Activated T-cell treated with anti-CD3 and anti-CD28 coated beads for 1 hour (primary cell): ENCODE measurements at places on chromosomes 5 and 9.
A peak's percentile ranks its signal among the peaks of the same experiment; 100 is the strongest.

DNA sequence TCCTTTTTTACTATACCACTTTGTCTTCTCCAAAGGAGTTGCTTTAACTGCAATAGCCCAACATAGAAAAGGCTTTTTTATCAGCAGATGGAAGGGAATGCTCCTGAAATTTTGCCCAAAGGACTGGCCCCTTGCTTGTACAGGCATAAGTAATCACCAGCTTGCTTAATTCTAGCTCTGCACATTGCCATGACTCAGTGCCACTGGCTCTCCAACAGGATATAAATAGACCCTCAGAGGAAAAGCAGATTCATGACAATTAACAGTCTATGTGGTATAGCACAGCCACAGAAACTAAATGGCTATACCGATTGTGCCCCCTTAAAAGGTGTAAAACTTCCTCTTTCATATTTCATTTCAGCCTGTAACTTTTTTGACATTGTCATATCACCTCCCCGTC lies 227.0 kb downstream of the ZNF608 start:
- DNase-seq, result no peak

- no peak for DNase-seq
Measured at GRCh38 chr9:117265253-117265652, 149.6 kb downstream of the ASTN2 start.

DNA sequence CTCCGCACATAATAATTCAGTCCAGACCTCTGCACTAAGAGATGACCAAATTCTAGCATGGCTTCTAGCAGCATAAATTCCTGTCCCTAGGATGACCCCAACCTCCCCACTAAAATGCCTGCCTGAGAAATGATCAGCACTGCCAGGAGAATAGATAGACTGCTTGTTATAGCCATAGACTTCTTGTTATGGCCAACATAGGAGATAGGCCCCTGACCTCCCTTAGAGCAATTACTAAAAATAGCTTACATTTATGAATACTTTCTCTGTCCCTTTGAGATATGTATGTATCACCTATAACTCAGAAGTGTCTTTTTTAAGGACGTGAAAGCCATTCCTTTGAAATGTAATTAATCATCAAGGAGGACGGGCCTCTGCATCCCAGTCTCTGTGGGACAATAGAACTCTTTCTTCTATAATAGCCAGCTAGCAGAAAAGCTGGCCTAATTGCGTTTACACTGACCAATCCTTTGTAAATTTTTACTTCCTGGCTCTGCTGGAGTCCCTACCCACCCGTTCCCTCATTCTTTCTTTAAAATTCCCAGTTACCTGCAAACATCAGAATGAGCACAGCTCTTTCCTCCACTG lies 1002.7 kb downstream of the CDH18 start:
- DNase-seq, result no peak

GRCh38 chr5:62814991-62815390 lies 236.4 kb downstream of the LRRC70 start:
- DNase-seq, result no peak

GRCh38 chr9:85900504-85901201 lies 40.3 kb upstream of the NAA35 start:
- peak; percentile 16 for DNase-seq

DNA sequence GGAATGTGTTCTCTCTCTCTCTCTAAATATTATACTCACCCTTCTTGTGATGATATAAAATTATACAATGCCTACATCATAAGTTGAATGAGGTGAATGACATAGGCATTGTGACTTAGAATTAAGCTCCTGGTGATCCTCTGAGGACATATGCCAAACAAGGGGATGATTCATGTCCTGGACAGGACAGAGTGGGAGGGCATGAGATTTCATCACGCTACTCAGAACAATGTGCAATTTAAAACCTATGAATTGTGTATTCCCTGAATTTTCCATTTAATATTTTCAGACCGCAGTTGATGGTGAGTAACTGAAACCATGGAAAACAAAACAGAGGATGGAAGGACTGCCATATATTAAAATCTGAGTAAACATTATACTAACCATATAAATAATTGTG lies 782.2 kb upstream of the NUDT12 start:
- DNase-seq, result no peak

GRCh38 chr5:120330558-120330957 lies 133.5 kb upstream of the PRR16 start:
- no peak for DNase-seq

DNA sequence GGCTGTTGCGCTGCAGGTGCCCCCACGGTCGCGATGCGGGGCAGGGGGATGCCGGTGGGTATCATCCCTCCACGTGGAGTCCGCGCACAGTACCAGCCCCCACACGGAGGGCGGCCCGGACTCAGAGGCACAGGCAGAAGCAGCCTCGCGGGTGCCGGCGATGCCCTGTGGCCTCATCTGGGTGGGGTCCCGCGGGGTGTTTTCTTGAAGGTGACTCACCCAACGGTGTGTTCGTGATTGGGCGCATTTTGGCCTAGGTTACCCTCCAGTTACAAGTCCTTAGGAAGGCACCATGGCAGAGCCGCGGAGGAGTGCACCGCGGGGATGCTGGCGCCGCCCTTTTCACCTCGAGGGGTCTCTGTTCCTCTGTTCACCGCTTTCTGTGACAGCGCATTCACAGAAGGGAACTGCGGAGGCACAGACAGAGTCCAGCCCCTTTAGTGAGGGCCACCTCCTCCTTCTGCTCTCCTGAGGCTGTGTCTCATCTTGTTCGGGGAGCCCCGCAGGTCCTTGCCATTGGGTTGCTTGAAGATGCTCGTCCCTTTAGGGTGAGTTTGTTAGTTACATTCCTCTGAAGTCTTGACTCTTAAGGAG lies 21.6 kb upstream of the EXOC3 start:
- DNase-seq, result no peak

- DNase-seq, result no peak
Measured at GRCh38 chr5:10122076-10122726, 127.5 kb downstream of the ATPSCKMT start.

GRCh38 chr5:55969956-55970355 lies 24.8 kb downstream of the IL6ST start:
- DNase-seq, result no peak

- DNase-seq, result no peak
Measured at GRCh38 chr9:706073-706472, 135.4 kb upstream of the DMRT1 start.

- no peak for DNase-seq
Measured at GRCh38 chr5:180438785-180439780, 55.1 kb upstream of the CNOT6 start.

DNA sequence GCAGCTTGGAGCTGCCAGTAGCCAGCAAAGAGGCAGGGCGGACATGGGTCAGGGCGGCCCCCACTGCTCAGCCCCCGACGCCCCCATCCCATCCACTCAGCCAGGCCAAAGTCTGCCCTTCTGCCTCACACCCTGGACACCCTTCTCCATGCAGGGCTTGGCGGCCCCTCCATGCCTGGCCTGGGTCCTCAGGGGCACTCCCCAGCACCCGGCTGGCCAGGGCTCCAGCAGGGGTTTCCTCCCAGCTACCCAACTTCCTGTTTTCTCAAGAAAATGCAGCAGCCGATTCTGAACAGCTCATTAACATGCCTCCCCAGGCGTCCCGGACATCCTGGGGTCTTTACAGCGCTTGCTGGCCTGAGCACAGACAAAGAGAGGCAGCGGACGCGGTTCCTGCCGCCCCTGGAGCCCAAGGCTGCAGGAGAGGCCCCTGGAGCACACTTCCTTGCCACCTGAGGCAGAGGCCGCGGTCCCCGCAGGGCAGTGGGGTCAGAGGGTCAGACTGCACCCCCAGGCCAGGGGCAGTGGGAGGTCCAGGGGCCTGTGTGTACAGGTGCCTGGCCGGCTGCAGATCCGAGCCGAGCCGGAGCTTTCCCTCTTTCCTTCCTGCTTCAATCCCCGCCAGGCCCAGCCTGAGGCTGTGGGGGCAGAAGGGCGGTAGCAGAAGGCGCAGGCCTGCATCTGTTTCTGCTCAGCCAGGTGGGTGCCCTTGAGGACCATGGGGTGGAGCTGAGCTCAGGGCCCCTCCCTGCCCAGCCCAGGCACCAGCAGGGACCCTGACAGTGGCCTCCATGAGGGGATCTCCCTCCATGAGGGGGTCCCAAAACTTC lies 18.7 kb upstream of the NRARP start:
- DNase-seq, result no peak

DNA sequence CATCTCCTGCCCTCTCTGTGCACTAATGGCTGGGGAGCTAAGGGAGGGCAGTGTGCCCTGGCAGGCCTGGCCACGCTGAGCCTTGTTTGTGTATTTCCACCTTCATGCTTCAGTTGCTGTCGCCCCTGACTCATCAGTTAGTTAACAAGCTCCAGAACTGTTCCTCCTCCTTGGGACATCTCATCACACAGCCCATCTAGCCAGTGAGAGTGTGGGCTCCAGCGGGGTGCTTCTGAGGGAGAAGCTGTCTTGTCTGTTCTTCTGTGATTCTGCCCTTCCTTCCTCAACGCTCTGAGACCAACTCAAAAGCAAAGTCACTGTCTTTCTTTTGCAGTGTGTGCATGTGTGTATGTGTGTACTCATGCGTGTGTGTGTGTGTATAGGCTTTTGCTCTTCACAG lies 58.3 kb upstream of the CPEB4 start:
- no peak for DNase-seq

- DNase-seq, result no peak
Measured at GRCh38 chr9:110142253-110142652, 65.7 kb downstream of the C9orf152 start.

DNA sequence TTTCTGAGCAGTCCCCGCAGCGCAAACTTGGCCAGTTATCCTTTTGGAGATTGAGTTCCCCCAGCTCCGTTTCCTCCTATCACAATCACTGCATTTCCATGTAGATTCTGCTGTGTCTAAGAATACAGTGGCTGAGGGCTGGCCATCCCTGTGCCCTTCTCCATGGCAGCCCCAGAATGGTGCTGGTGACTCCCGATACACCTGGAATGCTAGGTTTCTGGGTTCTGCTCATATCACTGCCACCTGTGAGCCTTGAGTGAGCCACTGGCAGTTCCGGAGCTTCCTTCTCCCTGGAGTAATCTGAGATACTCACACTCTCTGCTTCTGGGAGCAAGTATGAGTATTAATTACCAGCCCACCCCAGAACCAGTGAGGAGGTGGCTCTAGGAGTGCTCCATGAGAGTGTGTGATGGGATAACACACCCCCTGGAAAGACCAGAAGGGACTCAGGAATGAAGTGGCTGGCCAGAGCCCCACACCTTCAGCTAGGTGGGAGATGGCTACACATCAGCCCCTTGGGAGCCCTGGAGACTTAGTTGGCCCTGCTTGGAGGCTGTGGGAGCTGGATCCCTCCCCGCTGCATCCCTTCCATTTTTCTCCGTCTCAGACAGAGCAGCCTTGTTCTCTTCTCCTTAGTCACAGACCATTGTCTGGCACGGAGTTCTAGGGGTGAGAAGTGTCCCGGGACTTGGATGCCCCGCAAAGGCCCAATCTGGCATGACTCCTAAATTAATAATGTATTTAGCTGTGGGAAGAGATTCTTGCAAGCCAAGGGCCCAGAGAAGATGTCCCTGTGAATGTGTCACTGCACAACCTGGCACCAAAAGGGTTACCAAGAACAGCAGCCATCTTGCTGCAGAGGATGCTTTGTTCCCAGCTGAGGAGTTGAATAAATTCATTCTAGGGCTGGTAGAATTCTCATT lies 4.9 kb downstream of the PCDHGC5 start:
- DNase-seq, result no peak

GRCh38 chr9:38067859-38068681 lies 957 bp downstream of the SHB start:
- no peak for DNase-seq

DNA sequence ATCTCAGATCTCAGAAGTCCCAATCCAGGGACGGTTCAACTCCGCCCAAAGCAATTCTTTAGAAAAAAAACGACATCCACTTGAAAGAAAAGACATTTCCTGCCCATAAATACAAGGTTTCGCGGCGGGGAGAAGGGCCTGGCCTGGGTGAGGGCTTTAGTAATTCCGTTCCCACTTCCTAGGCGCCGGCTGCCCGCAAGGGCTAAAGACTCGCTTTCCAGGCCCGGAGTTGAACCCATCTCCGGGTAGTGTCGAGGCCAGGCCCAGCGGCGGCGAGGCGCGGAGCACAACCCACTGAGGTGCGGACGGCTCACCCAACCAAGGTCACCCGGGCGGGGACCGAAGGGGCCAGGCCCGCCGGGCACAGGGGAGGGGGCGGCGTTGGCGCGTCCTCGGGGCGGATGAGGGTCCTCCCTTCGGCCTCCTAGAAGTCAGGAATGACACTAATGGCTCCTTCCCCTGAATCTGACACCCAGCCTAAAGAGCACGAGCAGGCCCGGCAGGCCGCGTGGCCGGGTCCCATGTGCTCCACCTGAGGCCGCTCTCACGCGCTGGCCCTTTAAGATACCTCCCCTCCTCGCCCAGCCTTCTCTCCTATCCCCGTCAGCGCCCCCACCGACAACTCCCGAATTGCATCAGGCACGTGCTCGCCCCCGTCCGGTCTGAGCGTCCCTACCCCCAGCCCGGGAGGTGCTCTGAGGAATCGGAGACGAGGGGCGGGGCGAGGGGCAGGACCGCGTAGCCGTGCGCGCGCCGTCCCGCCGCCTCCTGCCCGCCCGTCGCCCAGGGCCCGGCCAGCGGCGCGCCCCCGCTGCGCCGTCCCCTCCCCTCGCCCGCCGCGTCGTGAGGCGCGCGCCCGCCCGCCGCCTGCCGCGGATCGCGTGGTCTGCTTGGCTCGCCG lies 467 bp upstream of the LARP1 start:
- peak; percentile 100 for DNase-seq

DNA sequence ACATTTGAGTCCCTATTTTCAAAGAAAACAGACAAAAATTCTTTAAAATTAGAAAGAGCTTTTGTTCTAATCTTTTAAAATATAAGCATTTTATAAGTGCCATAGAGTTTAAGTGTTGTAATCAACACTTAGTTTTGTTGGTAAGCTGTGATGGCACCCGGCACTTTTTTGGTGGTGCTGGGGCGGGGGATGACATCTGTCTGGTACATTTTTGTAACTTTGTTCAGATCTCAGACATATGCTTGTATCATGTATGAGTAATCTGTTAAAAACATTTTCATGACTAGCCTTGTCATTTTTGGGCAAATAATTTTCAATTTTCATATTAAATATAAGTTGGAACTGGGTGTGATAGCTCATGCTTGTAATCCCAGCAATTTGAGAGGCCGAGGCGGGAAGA lies 51.7 kb downstream of the UBAP1 start:
- DNase-seq, result no peak

DNA sequence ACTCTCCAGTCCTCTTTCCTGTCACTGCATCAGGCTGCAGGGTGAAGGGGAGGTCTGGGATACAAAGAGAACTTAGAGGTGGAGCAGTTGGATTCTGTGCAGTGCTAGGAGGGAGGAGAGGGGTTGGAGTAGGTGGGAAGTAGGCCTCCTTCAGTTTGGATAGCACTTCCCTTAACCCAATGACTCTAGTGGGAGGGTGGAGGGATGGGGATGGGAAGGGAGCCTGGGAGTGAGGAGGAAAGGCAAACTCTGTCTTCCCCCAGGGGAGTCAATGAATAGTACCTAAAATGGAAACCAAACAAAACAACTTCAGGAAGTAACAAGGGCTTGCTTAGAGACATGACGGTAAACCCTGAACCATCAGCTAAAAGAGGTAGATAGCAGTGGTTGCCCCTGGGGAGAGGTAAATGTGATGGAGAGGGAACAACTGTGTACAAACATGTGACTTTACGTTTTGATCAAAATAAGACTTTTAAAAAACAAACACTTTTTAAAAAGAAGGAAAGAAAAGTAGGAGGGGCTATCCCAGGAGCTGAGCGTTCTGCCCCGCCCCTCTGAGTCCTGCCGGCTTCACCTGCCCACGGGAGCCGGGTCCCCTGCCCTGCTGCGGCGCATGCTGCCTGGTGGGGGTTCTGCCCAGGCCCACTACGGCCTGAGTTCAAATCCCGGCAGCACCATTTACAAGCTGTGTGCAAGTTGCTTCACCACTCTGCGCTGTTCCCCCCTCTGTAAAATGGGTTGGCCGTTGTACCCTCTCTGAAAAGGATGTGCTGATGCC lies 30.9 kb downstream of the GSN start:
- no peak for DNase-seq
